ENCODE measurements at places on chromosomes 1 and 21.
A peak's percentile ranks its signal among the peaks of the same experiment; 100 is the strongest.

DNA sequence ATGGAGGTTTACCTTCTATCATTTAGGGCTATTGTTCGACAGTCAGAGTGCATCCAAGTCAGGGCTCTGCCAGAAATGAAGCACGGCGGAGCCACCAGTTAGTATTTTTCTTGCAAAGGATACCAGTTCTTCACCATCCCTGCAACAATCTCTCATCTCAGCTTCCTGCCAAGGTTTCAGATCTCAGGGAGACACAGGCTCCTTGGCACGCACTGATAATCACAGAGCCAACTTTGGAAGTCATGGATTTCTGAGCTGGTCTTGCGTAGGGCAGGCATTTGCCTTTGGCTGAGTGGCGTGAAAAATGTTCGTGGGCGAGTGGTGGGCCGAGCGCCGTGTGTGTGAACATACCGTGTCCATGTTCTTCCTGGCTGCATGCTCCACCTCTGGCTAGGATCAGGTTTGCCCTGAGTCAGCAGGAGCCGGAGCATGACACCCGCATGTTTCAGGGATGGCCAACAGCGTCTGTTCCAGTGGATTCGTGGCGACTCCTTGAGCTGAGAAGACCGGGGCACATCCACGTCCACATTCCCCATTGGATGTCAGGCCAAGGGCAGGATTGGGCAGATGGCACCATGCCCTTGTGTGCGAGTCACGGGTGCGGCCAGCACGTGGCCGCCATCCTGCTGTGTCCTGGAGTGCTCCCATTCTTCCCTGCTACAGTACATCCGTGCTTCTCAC is 118.5 kb upstream of the C1orf174 start:
- DNase-seq, result no peak

DNA sequence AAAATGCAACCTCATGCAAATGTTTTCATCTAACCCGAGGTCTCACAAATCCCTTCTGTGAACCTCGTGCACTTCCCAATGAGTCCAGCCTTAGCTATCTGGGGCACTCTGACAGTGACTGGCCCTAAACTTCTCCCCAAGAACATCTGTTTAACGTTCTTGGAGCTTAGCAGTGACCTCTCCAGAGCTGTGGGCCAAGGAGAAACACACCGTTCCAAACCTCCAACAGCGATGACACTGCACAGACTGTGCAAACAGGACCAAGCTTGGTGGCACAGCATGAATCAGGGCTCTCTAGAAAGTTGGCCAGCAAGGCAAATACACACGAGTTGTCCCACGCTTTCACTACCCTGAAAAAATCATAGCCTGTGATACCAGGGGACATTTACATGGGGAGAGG is 15.8 kb downstream of the BEND5 start:
- no peak for DNase-seq

DNA sequence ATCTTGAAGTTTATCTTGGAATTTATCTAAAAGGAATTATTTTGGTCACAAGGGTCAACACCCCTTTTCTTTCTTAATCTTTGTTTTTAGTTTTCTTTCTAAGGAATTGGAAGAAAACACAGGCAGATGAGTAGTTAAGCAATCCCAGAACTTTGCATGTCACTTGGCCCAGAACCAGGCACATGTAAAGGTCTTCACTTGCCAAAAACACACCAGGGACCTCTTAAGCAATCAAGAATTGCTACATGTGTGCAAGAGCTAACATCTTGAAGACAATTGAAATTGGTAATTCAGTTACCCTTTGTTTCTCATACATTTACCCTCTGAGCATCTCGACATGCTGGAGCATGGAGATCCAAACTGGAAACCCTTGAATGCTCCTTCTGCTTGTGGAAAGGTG is 114.2 kb downstream of the ZC3H11B start:
- no peak for DNase-seq

DNA sequence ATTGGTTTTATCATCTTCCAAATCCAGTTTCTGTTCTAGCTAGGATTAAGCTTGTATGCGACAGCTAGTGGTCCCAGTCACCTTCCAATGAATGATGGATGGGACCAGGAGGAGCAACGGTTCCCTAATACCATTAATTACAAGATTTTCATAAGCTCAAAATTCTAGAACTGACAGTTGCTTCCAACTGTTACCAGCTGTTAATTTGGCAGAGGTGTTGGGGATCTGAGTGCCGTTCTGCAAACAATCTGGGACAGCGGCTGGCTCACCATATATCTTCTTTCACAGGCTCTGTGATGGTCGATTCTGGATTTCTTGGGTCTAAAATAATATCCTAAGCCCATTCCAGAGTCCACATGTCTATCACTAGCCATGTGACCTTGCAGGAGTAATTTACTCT is 34.5 kb upstream of the RALGPS2 start:
- no peak for DNase-seq

DNA sequence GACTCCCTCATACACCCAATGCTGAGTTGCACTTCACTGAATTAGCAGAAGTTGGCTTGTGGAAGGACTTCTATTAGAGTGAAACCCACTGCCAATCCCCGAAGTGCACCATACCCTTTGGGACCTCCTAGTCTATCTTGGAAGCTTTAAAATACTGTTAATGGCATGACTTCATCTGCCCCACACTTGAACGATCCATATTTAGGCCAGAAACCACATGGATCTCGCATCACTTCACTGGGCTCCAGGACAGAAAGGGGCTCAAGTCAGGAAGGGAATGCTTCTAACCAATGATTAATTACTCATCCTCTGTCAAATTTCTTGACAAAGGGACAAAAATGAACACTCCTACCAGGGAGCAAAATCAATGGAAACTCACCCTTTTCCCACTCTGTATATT is 69.1 kb downstream of the BCAR3 start:
- no peak for DNase-seq

DNA sequence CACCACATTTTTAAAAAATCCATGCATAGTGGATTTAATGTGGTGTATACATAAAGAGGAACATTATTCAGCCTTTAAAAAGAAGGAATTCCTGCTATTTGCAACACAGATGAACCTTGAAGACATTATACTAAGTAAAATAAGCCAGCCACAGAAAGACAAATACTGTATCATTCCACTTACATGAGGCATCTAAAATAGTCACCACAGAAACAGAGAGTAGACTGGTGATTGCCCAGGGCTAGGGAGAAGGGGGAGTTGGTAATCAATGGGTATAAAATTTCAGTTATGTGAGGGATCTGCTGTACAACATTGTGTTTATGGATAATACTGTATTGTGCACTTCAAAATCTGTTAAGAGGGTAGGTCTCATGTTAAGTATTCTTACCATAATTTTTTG is 10.0 kb downstream of the FAM163A start:
- no peak for DNase-seq

DNA sequence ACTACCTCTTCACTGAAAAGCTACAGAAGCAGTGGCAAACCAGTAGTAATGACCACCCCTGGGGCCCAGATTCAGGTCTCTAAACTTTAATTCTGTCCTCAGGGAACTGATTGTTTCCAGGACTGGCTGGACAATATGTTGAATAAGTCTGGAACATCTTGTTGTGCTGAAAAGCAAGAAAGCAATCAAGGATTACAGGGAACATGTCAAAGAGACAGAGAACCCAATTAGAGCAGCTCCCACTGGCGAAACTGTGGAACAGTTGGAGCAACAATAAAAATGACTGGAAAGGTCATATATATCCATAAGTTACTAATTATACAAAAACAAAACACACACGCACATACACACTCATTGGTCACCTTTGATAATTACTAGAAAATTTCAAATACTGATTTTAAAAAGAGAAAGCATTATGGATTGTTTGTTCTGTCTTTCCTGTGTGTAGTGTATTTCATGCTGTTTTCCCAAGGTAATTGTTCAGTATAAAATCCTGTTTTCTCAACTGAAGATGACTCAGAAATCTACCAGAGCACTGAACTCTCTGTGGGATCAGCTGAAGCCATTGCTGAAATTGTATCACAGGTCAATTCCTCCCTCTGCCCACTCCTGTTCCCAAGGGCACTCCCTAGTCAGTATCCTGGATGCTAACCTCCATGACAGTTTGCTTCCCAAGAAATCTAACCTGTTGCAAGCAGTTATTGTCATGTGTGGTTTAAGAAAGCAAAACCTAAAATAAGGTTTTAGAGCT is 83.6 kb upstream of the RGS1 start:
- DNase-seq, result no peak

DNA sequence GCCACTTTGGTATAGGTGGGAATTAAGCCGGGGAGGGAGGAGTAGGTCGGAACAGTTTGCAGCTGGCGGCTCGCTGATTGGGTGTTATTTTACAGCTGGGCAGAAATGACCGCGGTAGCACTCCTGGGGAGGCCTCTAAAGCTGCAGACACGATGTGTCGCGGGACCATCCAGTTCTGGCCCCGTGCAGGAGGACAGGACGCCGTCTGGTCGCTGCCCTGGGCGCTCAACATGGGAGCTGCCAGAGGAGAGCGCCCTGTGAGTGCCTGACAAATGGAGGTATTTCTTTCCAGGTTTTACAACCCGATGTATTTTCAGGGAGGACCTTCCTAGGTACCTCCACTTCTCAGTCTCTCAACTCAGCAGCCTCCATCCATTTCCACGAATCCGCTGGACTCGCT is 46.2 kb downstream of the CDC7 start:
- no peak for DNase-seq

DNA sequence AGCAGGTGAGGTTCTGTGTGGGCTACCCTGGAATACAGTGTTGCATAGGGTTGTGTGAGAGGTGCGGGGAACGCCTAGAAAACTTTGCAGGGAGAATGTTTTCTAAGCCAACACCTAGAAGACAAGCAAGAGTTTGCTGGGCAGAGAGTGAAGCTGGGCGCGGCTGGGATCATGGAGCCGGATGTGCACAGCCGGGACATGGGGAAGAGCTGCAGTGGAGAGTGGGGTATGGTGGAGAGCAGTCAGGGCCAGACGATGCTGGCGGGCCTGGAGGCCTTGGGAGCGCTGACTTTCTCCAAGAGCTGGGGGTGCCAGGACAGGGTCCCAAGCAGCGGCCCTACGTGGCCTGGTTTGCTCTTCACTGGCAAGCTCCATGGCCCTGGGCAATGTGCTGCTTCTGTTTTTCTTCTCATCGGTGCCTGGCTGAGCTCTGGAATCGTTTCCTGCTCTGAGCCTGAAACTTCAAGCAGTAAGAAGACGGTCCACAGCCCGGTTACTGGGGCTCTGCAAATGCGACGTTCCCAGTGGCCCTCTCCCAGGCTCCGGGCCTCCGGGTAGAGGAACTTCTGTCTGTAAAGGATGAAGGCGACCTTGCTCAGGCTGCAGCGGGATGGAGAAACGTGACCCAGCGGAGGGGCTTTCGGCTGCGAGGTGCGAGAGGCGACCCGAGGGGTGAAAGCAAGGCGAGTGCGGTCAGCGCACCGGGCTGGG is 51.9 kb upstream of the CD34 start:
- DNase-seq, result peak; percentile 3

DNA sequence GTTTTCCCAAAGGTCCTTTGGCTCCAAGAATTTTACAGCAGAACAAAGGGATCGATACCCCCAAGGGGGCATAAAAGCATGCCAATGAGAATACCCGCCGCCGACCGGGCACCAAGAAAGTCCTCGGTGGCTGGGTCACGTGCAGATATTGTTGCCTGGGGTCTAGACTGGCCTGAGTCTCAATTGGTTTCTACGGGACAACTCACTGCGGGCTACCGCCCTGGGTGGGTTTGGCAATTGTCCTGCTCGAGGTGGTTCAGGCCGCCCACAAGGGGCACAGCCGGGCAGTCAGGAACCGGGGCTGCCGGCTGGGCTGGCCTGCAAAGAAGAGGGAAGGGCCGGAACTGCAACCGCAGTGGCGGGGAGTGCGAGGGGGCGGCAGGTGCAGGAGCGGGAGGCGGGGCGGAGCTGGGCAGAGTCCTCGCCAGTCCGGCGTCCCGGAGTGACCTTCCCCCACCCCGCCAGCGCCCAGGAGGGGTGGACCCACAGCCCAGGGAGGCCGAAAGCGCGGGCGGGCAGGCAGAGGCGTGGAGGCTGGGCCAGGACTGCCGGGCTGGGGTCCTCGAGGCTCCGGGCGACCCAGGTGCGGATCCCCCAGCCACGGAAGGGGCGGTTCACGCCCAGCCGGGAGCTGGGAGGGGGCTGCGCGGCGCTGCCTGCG is 926 bp upstream of the ATP1B1 start:
- DNase-seq, result peak; percentile 63

DNA sequence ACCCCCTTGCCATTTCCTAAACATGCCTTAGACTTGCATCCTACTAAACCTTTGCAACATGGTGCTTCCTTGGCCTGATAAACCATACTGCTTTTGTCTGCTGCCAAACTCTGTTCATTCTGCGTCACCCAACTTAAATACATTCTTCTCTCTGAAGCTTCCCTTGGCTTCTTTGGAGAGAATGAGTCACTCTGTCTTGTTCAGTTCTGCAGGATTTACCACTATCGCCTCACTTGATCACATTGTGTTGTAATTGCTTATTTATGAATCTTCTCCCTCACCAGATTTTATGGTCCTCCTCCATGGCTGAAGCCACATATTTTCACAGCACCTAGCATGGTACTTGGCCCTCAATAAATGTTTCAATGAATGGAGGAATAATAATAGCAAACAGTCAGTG is 21.7 kb upstream of the TUT4 start:
- no peak for DNase-seq

GRCh38 chr1:91569411-91570119 is 68.9 kb downstream of the CDC7 start:
- DNase-seq, result no peak

All from CD4-positive, alpha-beta T cell (primary cell).